ENCODE measurements at places on chromosomes 2 and 18.

- no peak for DNase-seq
Observed at GRCh38 chr2:134155134-134155533, 98.7 kb upstream of the MGAT5 start.

DNA sequence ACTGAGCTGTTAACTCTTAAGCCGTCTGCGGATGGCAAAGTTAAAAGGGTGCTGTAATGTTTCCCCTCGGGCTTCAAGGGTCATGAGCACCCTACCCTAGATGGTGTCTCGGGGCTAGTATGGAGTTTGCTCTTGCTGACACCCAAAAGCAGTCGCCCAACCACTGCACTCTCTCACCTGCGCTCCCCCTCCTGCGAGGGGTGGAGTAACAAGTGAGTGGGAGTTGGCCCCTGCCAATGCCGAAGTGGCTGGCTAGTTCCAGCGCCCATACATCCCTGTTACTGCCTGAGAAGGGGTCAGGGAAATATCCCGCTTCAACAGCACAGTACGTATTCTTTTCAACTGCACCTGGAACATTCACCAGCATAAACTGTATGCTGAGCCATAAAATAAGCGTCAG is 47.5 kb downstream of the FAM117B start:
- DNase-seq = no peak

GRCh38 chr18:25743646-25744151 is 346.7 kb downstream of the SS18 start:
- DNase-seq = no peak

GRCh38 chr2:44713170-44713569 is 228.3 kb upstream of the SIX3 start:
- DNase-seq = no peak

DNA sequence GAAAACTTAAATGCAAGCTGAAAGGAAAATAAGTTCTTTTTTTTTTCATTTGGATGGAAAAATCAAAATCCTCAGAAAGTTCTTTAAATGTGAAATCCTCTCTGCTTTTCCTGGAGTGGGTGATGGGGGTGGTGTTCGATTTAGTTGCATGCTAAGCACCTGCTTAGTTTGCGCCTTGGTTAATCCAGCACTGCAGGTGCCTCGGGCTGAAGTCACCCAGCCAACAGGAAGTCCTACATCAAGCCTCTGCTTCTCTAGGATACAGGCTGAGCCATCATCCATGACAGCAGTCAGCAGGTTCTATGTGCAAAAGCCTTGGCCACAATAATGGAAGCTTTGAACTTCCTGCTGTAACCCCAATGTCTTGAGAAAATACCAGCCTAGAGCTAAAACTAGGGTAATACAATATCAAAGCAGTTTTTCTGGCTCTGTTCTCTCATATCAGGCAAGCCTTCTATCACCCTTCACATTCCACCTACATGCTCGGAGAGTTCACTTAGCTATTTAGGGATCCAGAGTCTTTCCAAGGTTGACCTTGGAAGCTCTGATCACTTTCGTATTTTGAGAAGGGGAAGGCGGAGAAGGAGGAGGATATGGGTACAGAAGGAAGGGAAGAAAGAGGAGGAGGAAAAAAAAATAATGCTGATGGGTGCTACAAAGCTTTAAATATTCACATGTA is 116.1 kb upstream of the LRRTM1 start:
- no peak for DNase-seq

GRCh38 chr2:167550448-167550847 is 662.2 kb downstream of the XIRP2 start:
- no peak for DNase-seq

DNA sequence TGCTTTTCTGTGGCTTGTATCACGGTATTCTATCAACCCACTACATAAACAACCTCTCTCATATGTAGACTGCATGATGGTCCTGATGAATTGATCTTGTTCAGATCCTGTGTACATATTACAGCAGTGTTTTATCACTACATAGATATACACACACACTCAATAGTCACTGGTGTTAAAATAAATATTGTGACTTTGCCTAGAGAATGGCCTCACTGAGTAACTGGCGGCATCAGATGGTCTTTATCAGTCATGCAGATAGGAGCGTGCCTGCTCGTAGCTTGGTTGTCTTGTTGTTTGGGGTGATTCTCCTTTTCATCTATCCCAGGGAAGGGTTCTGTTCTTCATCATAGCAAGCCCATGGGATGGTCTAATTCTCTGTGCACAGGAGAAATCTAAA is 18.4 kb upstream of the CTAGE1 start:
- no peak for DNase-seq

DNA sequence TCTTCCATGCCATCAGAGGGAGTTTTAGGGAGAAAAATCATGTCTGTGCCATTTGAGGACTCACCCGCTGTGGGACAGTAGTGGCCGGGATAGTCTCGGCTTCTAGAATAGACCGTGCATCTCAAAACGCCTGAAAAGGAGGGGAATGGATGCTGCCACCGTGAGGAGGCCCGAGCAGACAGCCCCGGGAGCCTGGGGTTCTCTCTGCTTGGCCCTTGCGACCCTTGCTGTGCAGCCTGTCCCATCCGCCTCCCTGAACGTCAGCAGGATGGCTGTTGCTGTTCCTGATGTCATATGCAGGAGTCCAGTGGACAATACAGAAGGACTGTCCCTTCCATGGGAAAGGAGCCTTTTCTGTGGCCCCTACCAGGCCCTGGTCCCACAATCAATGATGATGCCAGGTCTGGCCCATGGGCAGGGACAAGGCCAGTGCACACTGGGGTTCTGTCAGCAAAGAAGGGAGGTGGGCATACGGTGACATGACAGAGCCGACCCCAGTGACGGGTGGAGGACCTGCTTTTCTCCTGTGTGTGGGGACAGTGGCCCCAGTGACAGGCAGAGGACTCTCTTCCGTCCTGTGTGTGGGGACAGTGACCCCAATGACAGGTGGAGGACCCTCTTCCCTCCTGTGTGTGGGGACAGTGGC is 58.8 kb downstream of the ACKR3 start:
- no peak for DNase-seq

- DNase-seq = no peak
Observed at GRCh38 chr2:72181616-72182015, 34.0 kb upstream of the CYP26B1 start.

GRCh38 chr2:201852462-201852861 is 46.1 kb downstream of the CDK15 start:
- DNase-seq = no peak

DNA sequence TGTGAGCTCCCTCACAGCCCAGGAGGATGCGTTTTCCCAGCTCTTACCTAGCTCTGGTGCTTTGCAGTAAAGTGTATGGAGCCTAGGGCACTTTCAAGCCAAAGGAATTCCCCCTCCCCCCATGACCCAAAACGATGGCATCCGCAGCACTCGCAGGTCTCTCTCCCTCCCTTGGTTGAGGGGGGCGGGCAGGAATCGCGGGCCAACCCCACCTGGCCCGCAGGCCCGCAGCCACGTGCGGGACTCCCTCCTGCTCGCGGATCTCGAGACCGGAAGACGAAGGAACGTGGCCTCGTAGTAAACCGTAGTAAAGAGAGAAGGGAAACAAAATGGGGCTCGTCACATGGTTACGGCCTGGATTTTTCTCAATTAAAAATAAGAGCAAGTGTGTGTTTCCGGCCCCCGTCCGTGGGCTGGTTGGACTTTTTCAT is 8.5 kb downstream of the IRS1 start:
- DNase-seq = no peak

GRCh38 chr2:219331560-219332213 is 857 bp downstream of the RESP18 start:
- no peak for DNase-seq

DNA sequence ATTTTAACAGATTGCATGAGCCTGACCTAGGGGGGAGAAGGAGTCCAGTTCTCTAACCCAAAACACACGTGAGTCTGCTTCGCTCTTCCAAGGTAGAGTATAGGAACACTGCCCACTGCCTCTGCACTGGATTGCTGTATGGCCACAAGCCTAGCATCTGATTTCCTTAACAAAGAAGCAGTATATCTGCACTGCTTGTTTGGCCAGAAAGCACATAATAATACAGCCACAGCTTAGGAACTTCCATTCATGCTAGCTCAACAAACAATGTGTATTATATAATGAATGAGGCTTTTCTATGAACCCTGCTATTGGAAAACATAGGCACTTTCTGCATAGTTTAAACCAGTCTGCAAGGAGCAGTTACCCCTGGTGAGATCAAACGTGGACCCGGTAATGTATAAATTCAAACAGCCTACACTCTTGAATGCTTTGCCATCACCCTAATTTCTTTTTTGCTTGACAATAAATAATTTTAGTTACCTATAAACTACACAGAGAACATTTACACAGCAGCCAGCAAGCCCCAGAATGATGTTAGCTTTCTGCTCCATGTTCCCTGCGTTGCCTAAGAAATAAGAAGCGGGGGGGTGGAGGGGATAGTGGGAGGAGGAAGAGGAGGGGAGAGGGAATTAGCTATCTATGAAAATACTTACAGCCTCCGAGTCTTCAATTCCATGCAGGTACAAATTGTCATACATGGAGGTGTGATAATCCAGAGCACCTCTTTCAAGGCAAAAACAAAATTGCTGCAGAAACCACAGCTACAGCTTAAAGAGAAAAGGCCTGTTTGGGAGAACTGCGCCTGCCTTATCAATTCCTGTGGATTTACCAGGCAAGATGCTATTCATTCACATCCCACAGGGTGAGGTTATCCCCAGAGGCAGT is 125.6 kb downstream of the CACNB4 start:
- DNase-seq = no peak

- no peak for DNase-seq
Observed at GRCh38 chr2:147559070-147559725, 285.6 kb upstream of the ACVR2A start.

- no peak for DNase-seq
Observed at GRCh38 chr18:77560341-77560992, 310.8 kb downstream of the GALR1 start.

DNA sequence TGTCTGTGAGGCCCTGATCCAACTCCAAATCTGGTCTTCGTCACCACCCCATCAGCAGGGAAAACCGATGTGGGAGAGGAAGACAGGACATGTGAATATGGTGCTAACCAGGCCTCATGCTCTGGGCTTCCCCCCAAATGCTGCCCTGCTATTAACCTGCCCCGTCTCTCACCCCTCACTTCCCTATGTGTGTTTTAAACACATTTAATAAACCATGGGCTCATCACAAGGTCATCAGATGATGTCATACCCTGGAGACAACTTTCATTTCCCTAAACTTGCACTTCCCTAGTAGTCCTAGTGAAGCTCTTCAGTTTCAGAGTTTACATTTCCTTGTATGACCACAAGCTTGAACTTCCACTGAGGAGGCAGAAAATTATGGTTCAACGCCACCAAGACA is 49.9 kb downstream of the CD8B2 start:
- no peak for DNase-seq

GRCh38 chr2:120177973-120178372 is 45.2 kb downstream of the TMEM185B start:
- DNase-seq = no peak

DNA sequence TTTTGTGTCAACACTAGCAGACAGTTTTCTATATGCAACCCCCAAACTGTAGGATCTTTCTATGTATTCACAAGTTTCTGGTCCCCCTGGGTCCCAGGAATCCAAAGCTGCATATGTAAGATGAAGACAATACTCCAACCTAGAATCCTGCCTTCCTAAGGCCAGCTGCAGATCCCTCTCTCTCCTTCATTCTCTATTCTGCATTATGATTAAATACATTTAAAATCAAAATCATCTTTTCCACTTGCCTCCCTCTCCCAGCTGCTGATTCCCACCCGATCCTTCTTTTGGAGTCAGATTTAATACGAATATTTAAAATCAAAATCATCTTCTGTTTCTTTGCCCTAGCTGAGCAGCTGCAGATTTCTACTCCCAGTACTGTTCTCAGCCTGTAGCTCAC is 783.0 kb upstream of the ZEB2 start:
- no peak for DNase-seq

DNA sequence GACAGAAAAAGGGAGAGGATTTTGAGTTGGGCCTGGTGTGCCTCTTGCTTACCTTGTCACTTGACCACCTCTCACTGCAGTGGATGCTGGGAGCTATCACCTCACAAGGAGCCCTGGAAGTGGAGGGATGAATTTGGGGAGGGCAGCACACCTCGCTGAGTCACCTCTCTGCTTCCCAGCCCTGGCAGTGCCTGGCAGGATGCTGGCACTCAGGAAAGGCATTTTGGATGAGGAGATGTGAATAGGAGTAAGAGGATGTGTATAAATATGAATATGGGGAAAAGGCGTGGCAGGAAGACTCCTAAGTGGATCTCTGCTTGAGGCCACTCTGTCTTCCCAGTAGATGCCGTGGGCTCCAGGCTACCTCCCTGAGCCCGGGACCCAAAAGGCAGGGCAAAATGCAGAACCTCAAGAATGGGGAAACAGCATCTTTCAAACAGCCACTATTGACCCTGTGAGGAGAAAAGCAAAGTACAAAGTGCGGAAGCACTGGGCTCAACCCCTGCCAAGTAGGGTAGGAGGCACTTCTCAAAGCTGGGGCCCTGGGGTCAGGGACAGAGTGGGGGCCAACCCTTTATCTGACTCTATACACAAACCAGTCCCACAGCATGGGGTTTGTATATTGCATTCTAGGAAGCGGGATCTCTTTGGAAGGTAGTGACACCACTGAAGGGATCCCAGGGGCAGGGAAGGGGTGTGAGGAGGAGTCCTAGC is 164.5 kb upstream of the GLI2 start:
- DNase-seq = no peak

DNA sequence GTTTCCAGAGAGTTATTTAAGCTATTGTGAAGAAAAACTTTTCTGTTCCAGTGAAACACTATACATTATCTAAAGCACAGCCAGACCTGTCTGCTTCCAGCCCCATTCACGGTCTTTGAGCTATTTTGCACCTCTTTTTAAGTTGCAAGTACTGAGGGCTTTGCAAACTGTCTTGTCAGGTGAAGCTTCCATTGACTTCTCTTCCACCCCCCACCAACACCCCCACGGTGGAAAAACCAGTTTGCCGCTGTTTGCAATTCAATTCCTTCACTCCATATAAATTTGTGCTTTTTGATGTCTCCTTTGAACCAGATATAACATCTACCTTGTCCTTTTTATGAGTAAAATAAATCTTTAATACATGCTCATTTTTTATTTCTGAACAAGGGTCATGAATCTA is 15.7 kb downstream of the B3GNT7 start:
- DNase-seq = no peak

- DNase-seq = no peak
Observed at GRCh38 chr18:21444465-21445212, 155.9 kb downstream of the ESCO1 start.

DNA sequence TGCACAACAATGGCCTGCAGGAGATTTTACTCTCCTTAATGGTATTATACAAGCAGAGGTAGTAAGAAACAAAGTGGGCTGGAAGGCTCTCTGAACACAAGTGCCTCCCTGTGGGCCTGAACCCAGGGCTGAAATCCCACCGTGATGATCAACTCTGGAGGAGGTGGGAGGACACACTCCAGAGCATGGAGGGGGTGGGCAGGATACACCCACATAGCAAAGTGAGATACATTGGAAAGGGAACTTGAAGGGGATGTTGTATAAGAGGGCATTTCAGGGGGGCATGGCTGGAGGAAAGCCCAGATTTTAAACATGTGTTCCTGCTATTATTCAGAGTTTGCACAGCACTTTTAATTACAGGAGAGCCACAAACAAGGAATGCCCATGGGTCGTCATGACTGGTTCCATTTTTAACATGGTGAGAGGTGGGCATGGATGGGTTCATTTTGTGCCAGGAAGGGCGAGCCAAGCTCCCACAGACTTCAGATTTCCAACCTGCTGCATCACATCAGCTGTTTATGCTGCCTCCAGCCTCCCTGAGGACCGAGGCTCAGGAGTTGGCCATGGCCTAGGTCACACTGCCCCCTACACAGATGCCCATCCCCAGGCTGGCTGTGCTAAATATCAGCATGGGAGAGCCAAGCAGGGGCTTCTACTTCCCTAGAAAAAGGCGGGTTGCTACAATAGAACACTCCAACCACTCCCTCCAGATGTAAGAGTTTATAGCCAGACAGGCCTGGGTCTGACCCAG is 416.2 kb upstream of the ID2 start:
- no peak for DNase-seq
